GM12878 (cell line): ENCODE measurements at places on chromosomes 3 and 15. TPM values are rescaled to one million over a fixed set of nuclear protein-coding genes. Genes with fewer than 3 reads are reported as not detected.

DNA sequence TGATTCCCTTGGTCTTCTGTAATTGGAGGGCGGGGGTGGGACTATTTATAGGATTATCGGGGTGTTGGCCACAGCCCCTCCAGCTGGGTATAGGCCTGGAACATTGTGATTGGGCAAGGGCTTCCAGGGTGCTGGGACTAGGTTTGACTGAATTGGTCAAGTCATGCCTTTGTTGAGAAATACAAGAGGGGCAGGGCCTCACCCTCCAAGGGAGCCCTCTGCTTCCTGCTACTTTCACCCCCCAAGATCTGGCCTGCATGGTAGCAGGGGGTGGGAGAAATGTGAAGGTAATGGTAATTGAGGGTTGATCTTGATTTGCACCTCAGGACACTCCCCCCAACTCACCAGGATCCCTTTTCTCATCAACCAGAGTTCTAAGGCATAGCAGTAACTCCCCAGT is 25.2 kb downstream of the TRIM71 start:
- no peak overlapping the region for H3K27ac ChIP-seq
- H3K36me3 ChIP-seq: no peaks in the 10 kb centered on the region
- no peaks in the 10 kb centered on the region for H3K27me3 ChIP-seq
- H3K4me1 ChIP-seq: peaks cover 9% of the 10 kb centered on the region; the same call in 1 of the 2 replicates
- H3K4me3 ChIP-seq: no peak overlapping the region

GRCh38 chr3:152307829-152308474 is 39.2 kb downstream of the MBNL1 start:
- H3K36me3 ChIP-seq: peaks cover 3% of the 10 kb centered on the region
- H3K4me3 ChIP-seq: no peak overlapping the region
- no peak overlapping the region for H3K27ac ChIP-seq
- DNase-seq: no peak

- no peaks in the 10 kb centered on the region for H3K36me3 ChIP-seq
- H3K27me3 ChIP-seq: no peaks in the 10 kb centered on the region
- no peaks in the 10 kb centered on the region for H3K4me1 ChIP-seq
- no peak for DNase-seq
- H3K27ac ChIP-seq: no peak overlapping the region
These were observed 1.8 kb upstream of the YEATS2 start for GRCh38 chr3:183695569-183696364.

GRCh38 chr3:69442771-69443311 is 57.0 kb upstream of the FRMD4B start:
- no peaks in the 10 kb centered on the region for H3K27me3 ChIP-seq
- no peaks in the 10 kb centered on the region for H3K4me1 ChIP-seq
- DNase-seq: no peak
- H3K27ac ChIP-seq: no peak overlapping the region

DNA sequence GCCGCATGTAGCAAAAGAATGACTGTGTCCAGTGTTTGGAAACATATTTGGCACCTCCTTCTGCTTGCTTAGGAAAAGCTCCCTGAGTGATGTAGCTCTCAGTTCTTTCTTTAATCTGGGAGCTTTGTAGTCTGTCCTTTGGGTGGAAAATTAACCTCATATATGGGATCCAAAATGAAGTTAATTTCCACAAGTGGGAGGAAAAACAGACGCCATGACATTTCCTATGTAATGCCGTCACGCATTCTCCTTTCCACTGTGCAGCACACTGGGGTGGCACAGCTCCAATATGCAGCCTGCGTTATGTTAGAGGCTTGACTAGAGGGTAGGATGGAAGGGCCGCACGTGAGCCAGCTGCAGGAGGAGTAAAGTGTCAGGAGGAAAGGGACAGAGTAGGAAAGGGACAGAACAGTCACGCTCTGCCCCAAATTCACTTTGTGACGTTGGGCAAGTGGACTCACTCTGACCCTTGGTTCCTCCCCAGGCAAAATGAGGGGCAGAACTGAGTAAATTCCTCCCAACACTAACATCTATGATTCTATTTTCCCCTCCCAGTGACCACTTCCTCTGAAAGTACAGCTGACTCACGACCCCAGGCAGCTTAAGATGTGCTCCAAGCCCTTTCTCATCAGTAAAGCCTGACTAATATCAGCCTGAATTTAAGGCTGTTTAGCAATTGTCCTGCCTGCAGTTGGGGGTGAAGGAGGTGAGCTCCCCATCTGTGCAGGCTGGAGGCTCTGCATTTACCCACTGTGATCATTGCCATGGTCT is 176.5 kb upstream of the PFN2 start:
- no peaks in the 10 kb centered on the region for H3K27me3 ChIP-seq
- H3K4me3 ChIP-seq: no peak overlapping the region
- DNase-seq: no peak
- no peaks in the 10 kb centered on the region for H3K36me3 ChIP-seq
- H3K27ac ChIP-seq: no peak overlapping the region
- no peaks in the 10 kb centered on the region; the same call in 1 of the 2 replicates for H3K4me1 ChIP-seq

GRCh38 chr3:72488738-72489035 is 359.6 kb downstream of the SHQ1 start:
- no peaks in the 10 kb centered on the region for H3K27me3 ChIP-seq
- H3K27ac ChIP-seq: no peak overlapping the region
- no peak overlapping the region for H3K4me3 ChIP-seq
- H3K36me3 ChIP-seq: no peaks in the 10 kb centered on the region
- H3K4me1 ChIP-seq: peaks cover 16% of the 10 kb centered on the region
- DNase-seq: no peak

DNA sequence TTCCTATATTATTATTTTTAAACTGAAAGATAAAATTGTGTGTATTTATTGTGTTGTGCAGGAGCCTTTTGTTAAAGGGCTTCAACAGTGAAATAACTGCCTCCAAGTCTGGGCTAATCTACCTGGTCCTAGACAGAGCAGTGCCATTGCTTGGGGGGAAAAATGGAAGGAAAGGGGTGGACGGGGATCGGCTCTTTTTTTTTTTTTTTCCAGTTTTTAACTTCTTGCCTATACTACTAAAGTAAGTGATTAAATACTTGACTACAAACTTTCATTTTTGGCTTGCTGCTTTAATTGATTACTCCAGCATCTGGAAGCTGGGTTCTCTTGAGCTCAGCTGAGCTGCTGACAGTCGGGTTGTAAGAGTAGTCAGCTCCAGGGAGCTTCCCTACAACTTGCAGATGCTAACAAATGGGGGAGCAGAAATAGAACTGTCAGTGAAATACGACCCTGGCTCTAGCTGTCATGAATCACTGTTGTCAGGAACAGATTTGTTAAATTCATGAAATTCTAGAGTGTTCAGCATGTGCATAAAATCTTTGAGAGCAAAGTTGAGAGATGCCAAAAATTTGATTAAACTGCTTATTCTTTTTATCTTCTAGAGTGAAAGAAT is 276.7 kb downstream of the ROBO1 start:
- H3K27ac ChIP-seq: no peak overlapping the region
- no peak overlapping the region for H3K4me3 ChIP-seq
- DNase-seq: no peak

- no peak overlapping the region for H3K27ac ChIP-seq
- H3K36me3 ChIP-seq: no peaks in the 10 kb centered on the region
- no peaks in the 10 kb centered on the region for H3K27me3 ChIP-seq
- H3K4me3 ChIP-seq: no peak overlapping the region
- no peaks in the 10 kb centered on the region for H3K4me1 ChIP-seq
- DNase-seq: no peak
These were observed 156.5 kb downstream of the PDCD6IP start for GRCh38 chr3:33954956-33955355.

DNA sequence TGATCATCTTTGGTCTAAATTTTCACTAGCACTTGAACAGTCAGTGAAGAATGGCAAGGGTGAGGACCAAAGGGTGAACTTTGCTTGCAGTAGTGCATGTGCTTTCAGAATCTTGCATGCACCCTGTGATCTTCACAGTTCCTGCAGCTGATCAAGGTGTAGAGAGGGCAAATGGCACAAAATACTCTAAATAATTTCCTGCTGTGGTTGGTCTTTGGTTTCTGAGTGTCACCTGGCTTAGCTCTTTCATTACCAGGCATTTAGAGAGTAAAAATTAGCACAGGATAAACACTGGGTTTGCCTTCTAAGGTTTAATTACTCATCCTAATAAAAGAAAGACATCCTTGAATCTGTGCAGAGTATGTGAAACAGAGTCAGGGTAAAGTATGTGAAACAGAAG is 11.4 kb downstream of the TIPARP start:
- no peak for DNase-seq
- H3K36me3 ChIP-seq: no peaks in the 10 kb centered on the region
- H3K4me3 ChIP-seq: peak overlapping the region; percentile 26; the same call in 1 of the 2 replicates
- H3K27ac ChIP-seq: peak overlapping the region; percentile 4; the same call in 1 of the 2 replicates
- H3K27me3 ChIP-seq: no peaks in the 10 kb centered on the region

DNA sequence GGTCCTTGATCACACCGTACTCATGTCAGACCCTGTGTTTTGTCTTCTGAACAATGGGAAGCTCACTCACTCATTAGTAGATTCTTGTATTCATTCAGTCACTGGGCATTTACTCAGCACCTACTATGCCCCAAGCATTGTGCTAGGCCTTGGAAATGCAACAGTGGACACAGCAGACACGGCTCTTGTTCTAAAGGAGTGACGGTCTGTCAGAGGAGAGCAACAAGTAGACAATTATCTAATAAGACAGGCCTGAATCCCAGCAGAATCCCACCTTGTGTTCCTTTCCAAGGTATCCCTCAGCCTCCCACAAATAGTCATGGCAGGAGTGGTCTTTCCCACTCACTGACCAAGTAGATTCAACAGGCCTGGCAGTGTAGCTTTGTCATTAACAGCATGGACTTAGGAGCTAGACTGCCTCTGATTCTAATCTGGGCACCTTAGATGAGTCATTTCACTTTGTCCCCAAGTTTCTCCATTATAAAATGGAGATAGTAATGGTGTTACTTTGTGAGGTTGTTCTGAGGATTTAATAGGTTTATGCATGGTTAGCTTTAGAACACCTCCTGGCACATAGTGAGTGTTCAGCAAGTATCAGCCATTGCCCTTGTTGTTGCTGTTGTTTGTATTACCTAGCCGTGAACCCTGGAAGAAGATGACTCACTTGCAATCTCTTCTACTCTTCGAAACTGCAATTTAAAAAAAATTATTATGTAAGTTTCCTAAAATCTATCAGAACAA is 69.1 kb downstream of the SSUH2 start:
- no peaks in the 10 kb centered on the region for H3K36me3 ChIP-seq
- no peak for DNase-seq
- no peaks in the 10 kb centered on the region for H3K27me3 ChIP-seq
- peaks cover 16% of the 10 kb centered on the region for H3K4me1 ChIP-seq
- H3K27ac ChIP-seq: no peak overlapping the region
- no peak overlapping the region for H3K4me3 ChIP-seq

GRCh38 chr15:39251413-39252133 is 329.3 kb upstream of the THBS1 start:
- peak; percentile 26 for DNase-seq
- H3K36me3 ChIP-seq: no peaks in the 10 kb centered on the region
- H3K27ac ChIP-seq: no peak overlapping the region
- H3K27me3 ChIP-seq: no peaks in the 10 kb centered on the region
- no peak overlapping the region for H3K4me3 ChIP-seq

GRCh38 chr3:126197854-126198584 is 17.6 kb upstream of the ALDH1L1 start:
- no peaks in the 10 kb centered on the region for H3K4me1 ChIP-seq
- H3K27me3 ChIP-seq: no peaks in the 10 kb centered on the region; the same call in none of the 2 replicates
- no peaks in the 10 kb centered on the region for H3K36me3 ChIP-seq
- no peak overlapping the region for H3K4me3 ChIP-seq

DNA sequence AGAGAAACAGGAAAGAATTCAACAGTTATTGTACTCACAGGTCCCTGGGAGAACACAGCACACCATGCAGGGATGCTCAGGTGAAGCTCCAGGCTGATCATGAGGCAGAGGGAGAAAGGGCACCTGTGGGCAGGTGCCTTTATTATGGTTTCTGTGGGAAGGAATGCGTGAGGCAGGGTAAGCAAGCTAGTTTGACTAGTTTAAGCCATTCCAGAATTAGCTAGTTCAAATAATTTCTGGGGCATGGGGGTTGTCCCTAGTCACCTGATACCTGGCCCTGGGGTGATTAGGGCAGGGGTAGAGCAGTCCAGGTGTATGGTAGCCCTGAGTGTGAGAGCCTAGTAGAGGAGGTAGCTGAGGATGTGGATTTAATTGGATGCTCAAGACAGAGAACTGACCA is 47.9 kb upstream of the DCLK3 start:
- no peaks in the 10 kb centered on the region for H3K4me1 ChIP-seq
- no peak overlapping the region for H3K27ac ChIP-seq
- DNase-seq: no peak
- H3K27me3 ChIP-seq: no peaks in the 10 kb centered on the region
- no peak overlapping the region for H3K4me3 ChIP-seq

GRCh38 chr3:54999811-55000210 is 72.0 kb upstream of the LRTM1 start:
- DNase-seq: no peak

The LRRK1 gene
- 51.5 and 58.3 TPM in 2 replicates for total RNA-seq
